ENCODE measurements at places on chromosomes 2 and 18. TPM values are rescaled to one million over a fixed set of nuclear protein-coding genes. Genes with fewer than 3 reads are reported as not detected.

The TUBB8B gene
- not detected for polyA plus RNA-seq

The COL3A1 gene
- polyA plus RNA-seq, result 5,317 TPM

The FRZB gene
- 24.1 TPM for polyA plus RNA-seq

The INO80D gene
- polyA plus RNA-seq, result 8.6 TPM

The GCG gene
- 15.6 TPM for polyA plus RNA-seq

The PREPL gene
- polyA plus RNA-seq, result 177 TPM

The CHRNA1 gene
- polyA plus RNA-seq, result 158 TPM

The COL6A3 gene
- 178 TPM for polyA plus RNA-seq

The REG3G gene
- polyA plus RNA-seq, result not detected

The NYAP2 gene
- polyA plus RNA-seq, result 0.34 TPM

The ANKRD44 gene
- 18.1 TPM for polyA plus RNA-seq

The NABP1 gene
- polyA plus RNA-seq, result 9.8 TPM

The SYT4 gene
- polyA plus RNA-seq, result not detected

The MYOM1 gene
- polyA plus RNA-seq, result 731 TPM

The SRD5A2 gene
- 0.04 TPM for polyA plus RNA-seq

The DPP4 gene
- polyA plus RNA-seq, result 8.5 TPM

The CD28 gene
- polyA plus RNA-seq, result 3.4 TPM

The SLC16A14 gene
- polyA plus RNA-seq, result 2.0 TPM

The MAP4K3 gene
- 36.2 TPM for polyA plus RNA-seq

The CACNB4 gene
- polyA plus RNA-seq, result 3.9 TPM

The PRKAG3 gene
- polyA plus RNA-seq, result 32.9 TPM

The CD8A gene
- 0.22 TPM for polyA plus RNA-seq

The ANKRD30B gene
- polyA plus RNA-seq, result 0.06 TPM

The REV1 gene
- 34.1 TPM for polyA plus RNA-seq

The TUBA3E gene
- polyA plus RNA-seq, result not detected

The SPATA3 gene
- not detected for polyA plus RNA-seq

The AGXT gene
- not detected for polyA plus RNA-seq

The CCDC141 gene
- polyA plus RNA-seq, result 79.4 TPM

The LDLRAD4 gene
- polyA plus RNA-seq, result 9.3 TPM

The C1GALT1C1L gene
- polyA plus RNA-seq, result 1.0 TPM

The RGPD4 gene
- polyA plus RNA-seq, result 0.03 TPM

The C2orf66 gene
- polyA plus RNA-seq, result 0.14 TPM

The CERKL gene
- polyA plus RNA-seq, result 6.7 TPM

The PARD3B gene
- polyA plus RNA-seq, result 6.8 TPM

The MOGAT1 gene
- not detected for polyA plus RNA-seq

The RAB1A gene
- 118 TPM for polyA plus RNA-seq

The KHK gene
- 1.9 TPM for polyA plus RNA-seq

The PTPRN gene
- 0.13 TPM for polyA plus RNA-seq

The SETBP1 gene
- polyA plus RNA-seq, result 14.8 TPM

The PRSS56 gene
- 3.4 TPM for polyA plus RNA-seq

The DNMT3A gene
- polyA plus RNA-seq, result 52.6 TPM
